ENCODE measurements at places on chromosomes 5 and 9.

GRCh38 chr5:32422697-32423096 is 21.8 kb downstream of the ZFR start:
- DNase-seq: no peak

- DNase-seq: no peak
These were observed 617.1 kb downstream of the PRELID2 start for GRCh38 chr5:145218019-145218418.

- DNase-seq: no peak
These were observed 12.4 kb downstream of the PTGS1 start for GRCh38 chr9:122382901-122383850.

GRCh38 chr5:150075233-150075632 is 11.1 kb downstream of the CSF1R start:
- DNase-seq: no peak

GRCh38 chr9:134707031-134707680 is 65.6 kb downstream of the COL5A1 start:
- DNase-seq: no peak

GRCh38 chr5:82365744-82366228 is 87.6 kb upstream of the RPS23 start:
- no peak for DNase-seq

- DNase-seq: no peak
These were observed 297.8 kb downstream of the NPR3 start for GRCh38 chr5:33008751-33009418.

GRCh38 chr9:132078699-132079356 is 839 bp downstream of the MED27 start:
- no peak for DNase-seq

GRCh38 chr9:69816735-69817134 is 3.9 kb upstream of the CFAP95 start:
- DNase-seq: no peak

- DNase-seq: no peak
These were observed 68.9 kb upstream of the LPAR1 start for GRCh38 chr9:111107141-111107540.

GRCh38 chr5:179344431-179345182 is 654 bp downstream of the ADAMTS2 start:
- no peak for DNase-seq

DNA sequence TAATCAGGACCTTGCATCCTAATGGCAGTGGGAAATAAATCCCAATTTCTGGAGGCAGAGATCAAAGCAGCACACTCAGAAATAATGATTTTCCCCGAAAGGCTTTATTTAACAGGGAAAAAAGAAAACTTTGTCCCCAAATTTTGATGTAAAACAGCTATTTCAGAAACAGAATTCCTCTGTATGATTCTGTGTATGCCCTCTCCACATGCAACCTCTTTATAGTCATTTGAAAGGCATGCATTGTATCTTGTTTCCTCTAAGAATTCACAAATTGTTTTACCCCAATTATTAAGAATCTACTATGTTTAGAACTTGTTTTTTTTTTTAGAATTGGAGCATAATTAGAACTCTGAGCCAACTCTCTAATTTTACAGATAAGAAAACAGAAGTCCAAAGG is 2.7 kb upstream of the PTAR1 start:
- no peak for DNase-seq

DNA sequence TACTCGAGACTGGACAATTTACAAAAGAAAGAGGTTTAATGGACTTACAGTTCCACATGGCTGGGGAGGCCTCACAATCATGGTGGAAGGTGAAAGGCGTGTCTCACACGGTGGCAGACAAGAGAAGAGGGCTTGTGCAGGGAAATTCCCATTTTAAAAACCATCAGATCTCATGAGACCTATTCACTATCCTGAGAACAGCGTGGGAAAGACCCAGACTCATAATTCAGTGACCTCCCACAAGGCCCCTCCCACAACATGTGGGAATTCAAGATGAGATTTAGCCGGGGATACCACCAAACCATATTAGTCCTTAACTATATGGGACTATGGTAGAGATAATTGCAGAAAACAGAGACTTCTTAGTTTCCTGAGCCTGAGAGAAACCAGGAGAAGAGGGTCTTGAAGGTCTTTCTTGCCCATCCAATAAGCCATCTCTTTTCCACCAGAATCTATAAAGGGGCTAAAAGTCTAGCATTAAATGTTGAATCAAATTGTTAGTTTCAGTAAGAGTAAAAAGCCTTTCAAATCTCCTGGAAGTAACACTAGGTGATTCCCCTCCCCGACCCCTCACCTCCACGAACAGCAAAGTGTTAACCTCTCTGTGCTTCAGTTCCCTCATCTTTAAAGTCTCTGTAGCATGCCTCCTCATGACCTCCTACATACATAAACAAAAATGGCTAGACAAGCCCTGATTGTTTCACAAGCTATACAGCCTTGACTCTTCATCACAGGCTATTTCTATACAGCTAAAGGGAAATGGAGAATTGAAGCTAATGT is 259.1 kb downstream of the TMEM167A start:
- no peak for DNase-seq

- DNase-seq: no peak
These were observed 45.2 kb upstream of the ALDH1B1 start for GRCh38 chr9:38347271-38347671.

GRCh38 chr5:35773967-35774366 is 82.7 kb upstream of the IL7R start:
- no peak for DNase-seq

DNA sequence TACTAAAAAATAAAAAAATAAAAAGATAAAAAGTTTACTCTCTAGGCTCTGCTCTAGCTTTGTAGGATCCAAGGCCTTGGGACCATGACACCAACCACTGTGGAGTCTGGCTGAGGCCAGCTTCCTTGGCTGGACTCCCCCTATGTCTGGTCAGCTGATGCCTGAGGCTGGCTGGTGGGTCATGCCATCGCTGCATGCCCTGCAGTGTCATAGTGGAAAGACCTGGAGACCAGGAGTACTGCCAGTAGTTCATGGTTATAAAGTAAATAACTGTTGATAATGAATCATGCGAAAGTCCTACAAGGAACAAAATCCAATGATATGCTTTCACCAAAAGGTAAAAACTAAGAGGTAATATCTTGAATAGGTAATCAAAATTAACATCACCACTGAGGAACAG is 43.2 kb downstream of the GARNL3 start:
- DNase-seq: no peak

GRCh38 chr9:81314490-81314889 is 374.9 kb downstream of the TLE1 start:
- no peak for DNase-seq

GRCh38 chr9:120765910-120766425 is 27.2 kb downstream of the FBXW2 start:
- DNase-seq: no peak

GRCh38 chr5:32332361-32332760 is 19.6 kb upstream of the MTMR12 start:
- no peak for DNase-seq

DNA sequence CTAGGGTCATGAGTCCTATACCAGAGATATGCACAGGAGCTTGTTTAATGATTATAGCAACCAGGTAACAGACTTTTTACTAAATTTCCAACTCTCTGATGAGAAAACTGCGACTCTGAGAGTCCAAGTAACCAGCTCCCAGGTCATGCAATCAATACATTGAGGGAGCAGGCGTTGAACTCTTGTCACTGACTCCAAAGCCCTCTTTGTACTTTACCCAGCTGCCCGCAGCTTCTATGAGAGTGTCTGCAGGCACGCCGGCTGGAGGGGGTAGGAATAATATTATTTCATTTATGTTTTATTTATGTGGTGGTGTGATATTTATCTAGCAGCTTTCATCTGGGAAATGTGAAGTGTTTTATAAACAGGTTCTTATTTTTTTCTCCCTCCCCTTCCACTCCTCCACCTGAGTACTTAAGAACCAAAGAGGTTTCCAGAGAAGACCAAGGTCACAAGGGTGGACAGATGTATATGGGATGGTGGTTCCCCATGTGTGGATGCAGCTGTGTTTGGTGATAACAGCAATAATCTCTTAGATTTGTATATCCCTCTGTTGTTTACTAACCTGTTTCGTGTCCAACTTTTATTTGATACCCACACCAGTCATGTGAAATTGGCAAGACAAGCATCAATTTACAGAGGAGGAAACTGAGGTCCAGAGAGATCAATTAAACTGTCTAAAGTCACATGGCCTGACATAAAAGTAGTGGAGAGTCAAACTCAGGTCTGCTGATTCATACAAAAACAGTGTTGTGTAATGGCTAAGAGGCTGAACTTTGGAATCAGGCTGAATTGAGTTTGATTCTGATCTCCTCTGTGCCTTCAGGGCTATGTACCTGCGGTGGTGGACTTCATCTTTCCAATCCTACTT is 140.2 kb upstream of the TRIM32 start:
- DNase-seq: no peak

GRCh38 chr9:127598839-127599549 is 13.1 kb upstream of the STXBP1 start:
- no peak for DNase-seq

DNA sequence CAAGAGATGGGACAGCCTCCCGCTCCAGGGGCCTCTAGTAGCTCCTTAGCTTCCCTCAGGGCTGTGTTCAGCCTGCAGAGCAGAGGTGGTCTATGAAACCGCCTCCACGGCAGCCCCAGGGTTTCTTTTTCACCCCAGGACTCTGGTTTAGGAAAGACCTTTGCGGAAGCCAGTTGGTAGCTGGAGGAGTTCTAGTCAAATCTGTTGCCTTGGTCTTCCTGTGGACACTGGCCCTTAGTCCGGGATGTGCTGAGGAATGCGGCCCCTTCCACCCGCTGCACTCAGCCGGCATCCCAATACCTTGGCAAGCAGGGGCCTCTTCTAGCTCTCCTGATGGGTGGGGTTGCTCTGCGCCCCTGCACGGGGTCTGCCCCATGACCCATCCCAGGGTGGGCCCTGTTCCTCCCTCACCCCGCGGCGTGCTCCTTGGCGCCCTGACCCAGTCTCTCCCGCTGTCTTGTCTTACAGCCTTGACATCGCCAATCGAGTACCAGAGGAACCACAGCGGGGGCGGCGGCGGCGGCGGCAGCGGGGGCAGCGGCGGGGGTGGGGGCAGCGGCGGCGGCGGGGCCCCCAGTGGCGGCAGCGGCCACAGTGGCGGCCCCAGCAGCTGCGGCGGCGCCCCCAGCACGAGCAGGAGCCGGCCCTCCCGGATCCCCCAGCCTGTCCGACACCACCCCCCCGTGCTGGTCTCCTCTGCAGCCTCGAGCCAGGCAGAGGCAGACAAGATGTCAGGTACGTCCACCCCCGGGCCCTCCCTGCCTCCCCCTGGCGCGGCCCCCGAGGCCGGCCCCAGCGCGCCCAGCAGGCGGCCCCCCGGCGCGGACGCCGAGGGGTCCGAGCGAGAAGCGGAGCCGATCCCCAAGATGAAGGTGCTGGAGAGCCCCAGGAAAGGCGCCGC is 94.3 kb upstream of the OTULINL start:
- DNase-seq: no peak

DNA sequence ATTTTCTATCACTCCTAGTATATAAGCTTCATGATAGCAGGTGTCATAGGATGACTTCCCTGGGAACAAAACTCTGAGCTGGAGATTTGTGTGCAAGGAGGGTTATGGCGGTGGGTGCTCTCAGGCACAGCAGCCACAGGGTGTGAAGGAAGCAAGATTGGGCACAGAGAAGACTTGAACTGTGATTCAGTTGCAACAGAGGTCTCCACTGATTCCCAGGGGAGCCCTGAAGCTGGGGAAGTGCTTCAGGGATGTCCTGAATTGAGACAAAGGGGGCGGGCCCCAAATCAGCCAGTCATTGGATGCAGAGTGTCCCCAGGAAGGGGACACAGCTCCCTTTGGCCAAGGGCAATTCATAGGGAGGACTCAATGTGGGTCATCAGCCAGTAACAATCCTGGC is 44.4 kb upstream of the ANKRD55 start:
- DNase-seq: no peak

DNA sequence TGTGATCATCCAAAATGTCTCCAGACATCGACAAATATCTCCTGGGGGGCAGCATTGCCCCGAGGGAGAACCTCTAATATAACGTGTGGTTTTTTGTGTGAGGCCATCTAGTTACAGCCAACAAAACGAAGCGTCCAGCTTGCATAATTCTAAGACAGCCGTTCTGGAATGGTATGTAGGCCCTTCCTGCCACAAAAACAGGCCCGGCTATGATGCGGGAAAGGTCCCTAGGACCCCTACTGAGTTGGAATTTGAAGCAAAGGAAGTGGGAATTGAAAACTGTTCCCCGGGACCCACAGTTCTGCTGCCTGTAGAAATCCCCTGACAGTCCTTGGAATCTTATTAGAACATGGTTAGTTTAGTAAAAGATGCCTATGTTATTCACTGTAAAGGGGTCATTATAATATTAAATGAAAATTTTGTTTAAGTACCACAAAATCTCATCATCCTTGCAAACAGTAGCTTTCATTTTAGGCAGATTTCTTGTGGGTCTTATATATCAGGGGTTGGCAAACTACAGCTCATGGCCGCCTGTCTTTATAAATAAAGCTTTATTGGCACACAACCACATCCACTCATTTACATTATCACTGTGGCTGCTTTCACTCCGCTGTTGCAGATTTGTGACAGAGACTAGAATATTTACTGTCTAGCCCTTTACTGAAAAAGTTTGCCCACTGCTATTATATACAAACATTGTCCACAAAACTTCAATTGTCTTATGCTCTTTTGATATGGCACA is 70.7 kb downstream of the MSX2 start:
- DNase-seq: no peak

GRCh38 chr5:77076961-77077828 is 9.9 kb downstream of the ZBED3 start:
- DNase-seq: peak; percentile 42

DNA sequence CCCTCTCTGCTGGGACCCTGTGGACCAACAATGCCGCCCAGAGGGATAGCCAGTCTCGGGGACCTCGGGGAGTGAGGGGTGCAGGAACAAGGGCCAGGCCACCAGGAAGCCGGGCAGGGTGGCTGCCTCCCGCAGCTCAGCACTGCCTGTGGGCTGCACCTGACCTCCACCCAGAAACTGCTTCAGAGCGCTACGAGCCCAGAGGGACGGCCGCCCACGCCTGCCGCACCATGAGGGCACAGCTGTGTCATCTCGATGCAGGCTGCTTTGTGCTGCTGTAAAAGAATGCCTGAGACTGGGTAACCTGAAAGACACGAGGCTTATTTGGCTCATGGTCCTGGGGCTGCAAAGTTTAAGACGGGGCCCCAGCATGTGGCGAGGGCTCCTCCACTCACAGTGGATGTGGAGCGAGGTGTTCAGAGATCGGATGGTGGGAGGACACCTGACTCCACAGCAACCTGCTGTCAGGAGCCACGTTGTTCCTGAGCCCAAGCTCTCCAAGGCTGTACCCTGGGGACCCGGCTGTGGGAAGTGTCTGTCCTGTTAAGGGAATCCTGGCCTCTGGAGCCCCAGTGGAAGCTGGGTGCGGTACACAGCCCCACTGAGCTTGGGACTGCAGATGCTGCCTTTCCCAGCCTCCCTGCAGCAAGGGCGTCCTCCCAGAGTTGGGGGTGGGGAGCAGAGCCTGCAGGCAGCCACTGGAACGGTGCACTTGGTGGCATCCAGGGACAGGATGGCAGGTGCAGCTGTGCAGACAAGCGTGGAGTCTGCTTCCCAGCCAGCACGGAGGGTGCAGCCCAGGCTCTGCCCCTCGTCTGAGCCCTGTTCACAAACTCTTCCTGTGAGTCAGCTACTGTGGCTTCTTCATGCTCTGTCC is 11.8 kb upstream of the ZDHHC11 start:
- no peak for DNase-seq
